ENCODE measurements at places on chromosomes 12 and 14. TPM values are rescaled to one million over a fixed set of nuclear protein-coding genes. Genes with fewer than 3 reads are reported as not detected.
A peak's percentile ranks its signal among the peaks of the same experiment; 100 is the strongest.

Gene PCK2
- 110 TPM for total RNA-seq

Gene MMP19
- total RNA-seq = not detected

- no peak overlapping the region for H3K4me3 ChIP-seq
- peaks cover 4% of the 10 kb centered on the region for H3K36me3 ChIP-seq
- DNase-seq = no peak
- no peaks in the 10 kb centered on the region for H3K4me1 ChIP-seq
- no peak overlapping the region for H3K27ac ChIP-seq
- H3K27me3 ChIP-seq = no peaks in the 10 kb centered on the region
These were observed 14.7 kb upstream of the BEGAIN start for GRCh38 chr14:100601914-100602313.

DNA sequence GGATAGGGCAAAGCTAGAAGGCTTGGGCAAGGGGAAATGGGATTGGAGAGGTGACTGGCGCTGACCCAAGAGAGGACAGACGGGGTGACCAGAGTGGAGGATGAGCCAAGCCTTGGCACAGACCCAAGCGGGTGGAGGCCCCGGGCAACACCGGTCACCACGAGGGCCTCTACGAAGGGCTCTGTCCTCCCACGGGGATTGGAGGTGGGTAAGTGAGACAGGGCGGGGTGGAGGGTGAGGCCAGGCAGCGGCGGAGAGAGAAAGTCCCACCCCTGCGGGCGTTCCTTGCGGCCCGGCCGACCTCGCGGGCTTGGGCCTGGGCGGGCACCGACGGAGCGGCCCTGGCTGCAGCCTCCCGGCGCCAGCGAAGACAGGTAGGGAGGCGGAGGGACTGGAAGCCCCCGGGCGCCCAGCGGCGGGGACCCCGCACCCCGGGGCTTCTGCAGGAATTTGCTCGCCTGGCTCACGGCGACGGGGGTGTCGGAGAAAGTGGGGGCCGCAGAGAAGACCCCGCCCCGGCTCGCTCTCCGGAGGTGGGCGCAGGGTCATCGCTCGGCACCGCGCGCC is at the start of gene PAPLN:
PAPLN (plus strand) TSS at position 288 of the 567 bp plus-strand sequence. CDS start 2,273 bp downstream, outside the sequence.
- H3K4me3 ChIP-seq = peak within 1 kb of the TSS; percentile 40
- no peak for DNase-seq
- peaks cover 86% of the 10 kb centered on the region for H3K27me3 ChIP-seq
- peaks cover 2% of the 10 kb centered on the region for H3K36me3 ChIP-seq

DNA sequence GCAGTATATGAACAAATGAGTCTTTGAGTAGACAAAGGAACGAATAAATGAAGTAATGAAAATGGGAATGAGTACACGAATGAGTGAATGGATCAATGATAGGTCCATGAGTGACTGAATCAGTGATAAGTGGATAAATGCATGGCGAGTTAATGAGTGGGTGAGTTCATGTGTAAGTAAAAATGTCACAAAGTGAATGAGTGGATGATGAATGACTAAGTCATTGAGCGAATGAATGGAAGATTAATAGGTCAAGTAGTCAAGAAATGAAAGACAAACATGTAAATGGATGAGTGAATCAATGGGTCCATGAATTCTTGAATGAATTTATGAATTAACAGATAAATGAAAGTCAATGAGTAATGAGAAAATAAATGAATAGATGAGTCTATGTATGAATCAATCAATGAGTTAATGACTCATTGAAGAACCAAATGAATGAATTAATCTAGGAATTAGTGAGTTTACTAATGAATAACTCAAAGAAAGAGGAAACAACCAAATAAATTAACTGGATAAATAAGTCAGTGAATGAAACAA is 97.3 kb upstream of the RTL1 start:
- H3K27me3 ChIP-seq = peaks cover 36% of the 10 kb centered on the region
- H3K4me3 ChIP-seq = no peak overlapping the region
- no peak overlapping the region for H3K27ac ChIP-seq
- no peak for DNase-seq

DNA sequence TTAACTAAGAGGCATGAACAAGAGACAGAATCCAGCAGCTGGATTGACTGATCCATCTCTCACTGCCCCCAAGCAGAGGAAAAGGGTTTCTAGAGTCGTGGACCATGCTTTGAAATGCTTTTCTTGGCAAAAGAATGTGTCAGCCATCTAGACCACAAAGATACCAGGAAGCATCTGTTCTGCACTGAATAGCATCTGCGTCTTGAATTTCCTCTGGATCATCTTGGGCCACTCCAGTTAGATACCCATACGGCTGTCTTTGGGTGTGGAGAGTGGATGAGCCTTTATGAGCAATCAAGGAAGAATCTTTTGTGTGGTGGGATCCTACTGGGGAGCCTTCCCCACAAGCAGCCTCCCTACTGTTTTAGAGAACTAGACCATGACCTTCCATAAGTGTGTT is 16.0 kb upstream of the RFX4 start:
- H3K27ac ChIP-seq = no peak overlapping the region
- H3K4me1 ChIP-seq = no peaks in the 10 kb centered on the region
- no peaks in the 10 kb centered on the region for H3K36me3 ChIP-seq
- DNase-seq = no peak
- no peak overlapping the region for H3K4me3 ChIP-seq
- H3K27me3 ChIP-seq = peaks cover 45% of the 10 kb centered on the region

GRCh38 chr14:35378425-35379233 is 25.9 kb downstream of the NFKBIA start:
- H3K4me1 ChIP-seq = peaks cover 7% of the 10 kb centered on the region
- no peak overlapping the region for H3K27ac ChIP-seq
- H3K4me3 ChIP-seq = no peak overlapping the region
- no peak for DNase-seq
- no peaks in the 10 kb centered on the region for H3K36me3 ChIP-seq

- no peaks in the 10 kb centered on the region for H3K27me3 ChIP-seq
- H3K4me1 ChIP-seq = no peaks in the 10 kb centered on the region
- no peak for DNase-seq
- H3K27ac ChIP-seq = no peak overlapping the region
These were observed 673.0 kb upstream of the FLRT2 start for GRCh38 chr14:84856751-84857534.

DNA sequence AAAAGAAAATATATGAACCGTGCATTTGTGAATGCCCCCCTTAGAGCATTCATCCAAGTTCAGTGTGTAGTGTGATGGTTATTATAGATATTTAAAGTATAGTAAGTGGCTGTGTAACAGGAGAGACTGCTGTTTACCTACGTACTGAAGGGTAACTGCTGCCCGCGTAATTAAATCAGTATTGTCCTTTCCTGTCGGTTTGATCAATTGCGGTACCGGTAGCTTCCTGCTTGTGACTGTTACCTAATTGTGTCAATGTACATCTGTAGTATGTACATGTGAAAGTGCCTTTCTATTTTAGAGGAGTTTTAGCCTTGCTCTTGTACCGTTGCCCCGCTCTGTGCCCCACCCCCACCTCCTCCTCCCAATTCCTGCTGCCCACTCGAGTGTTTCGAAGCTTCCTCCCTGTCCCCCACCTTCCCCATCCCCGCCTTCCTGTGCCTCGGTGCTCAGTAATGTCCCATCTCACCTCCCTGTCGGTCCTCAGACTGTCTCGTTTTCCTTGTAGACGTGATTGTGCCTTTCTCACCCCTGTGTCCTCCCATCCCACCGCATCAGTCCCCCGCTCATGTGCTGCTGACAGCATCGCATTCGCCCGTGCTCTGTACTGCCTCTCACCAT is 75.0 kb downstream of the KICS2 start:
- H3K27ac ChIP-seq = no peak overlapping the region
- peaks cover 4% of the 10 kb centered on the region for H3K36me3 ChIP-seq
- no peak for DNase-seq
- H3K4me1 ChIP-seq = peaks cover 5% of the 10 kb centered on the region
- no peaks in the 10 kb centered on the region for H3K27me3 ChIP-seq

DNA sequence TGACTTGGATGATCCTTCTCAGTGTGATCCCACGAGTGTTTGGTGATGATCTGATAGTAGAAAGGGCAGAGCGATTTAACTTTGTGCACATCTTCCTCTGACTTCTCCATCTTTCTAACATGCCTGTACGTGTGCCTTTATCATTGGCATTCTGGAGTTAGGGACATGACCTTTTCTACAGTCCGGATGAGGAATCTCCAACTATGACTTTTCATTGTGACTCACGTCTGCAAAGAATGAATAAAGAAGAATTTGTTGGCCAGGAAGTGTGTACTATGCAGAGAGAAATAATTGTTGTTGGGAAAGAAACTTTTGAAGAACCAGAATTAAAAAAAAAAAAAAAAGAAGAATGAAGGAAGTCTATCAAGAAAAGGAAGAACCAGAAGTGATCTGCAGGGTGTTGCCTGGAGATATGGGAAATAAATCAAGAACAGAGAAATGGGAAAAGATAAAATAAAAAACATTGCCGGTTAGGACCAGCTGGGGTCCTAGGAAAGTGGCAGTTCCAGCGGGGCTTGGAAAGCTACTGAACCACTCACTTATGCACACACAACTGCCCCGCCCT is 25.3 kb downstream of the PPFIBP1 start:
- H3K27me3 ChIP-seq = peaks cover 13% of the 10 kb centered on the region
- H3K36me3 ChIP-seq = peaks cover 4% of the 10 kb centered on the region
- no peak overlapping the region for H3K27ac ChIP-seq
- peaks cover 18% of the 10 kb centered on the region for H3K4me1 ChIP-seq
- no peak overlapping the region for H3K4me3 ChIP-seq

- no peak overlapping the region for H3K4me3 ChIP-seq
- no peaks in the 10 kb centered on the region for H3K36me3 ChIP-seq
- H3K4me1 ChIP-seq = no peaks in the 10 kb centered on the region
- H3K27ac ChIP-seq = no peak overlapping the region
- H3K27me3 ChIP-seq = peaks cover 1% of the 10 kb centered on the region
These were observed 10.2 kb upstream of the OR11G2 start for GRCh38 chr14:20180486-20180885.

DNA sequence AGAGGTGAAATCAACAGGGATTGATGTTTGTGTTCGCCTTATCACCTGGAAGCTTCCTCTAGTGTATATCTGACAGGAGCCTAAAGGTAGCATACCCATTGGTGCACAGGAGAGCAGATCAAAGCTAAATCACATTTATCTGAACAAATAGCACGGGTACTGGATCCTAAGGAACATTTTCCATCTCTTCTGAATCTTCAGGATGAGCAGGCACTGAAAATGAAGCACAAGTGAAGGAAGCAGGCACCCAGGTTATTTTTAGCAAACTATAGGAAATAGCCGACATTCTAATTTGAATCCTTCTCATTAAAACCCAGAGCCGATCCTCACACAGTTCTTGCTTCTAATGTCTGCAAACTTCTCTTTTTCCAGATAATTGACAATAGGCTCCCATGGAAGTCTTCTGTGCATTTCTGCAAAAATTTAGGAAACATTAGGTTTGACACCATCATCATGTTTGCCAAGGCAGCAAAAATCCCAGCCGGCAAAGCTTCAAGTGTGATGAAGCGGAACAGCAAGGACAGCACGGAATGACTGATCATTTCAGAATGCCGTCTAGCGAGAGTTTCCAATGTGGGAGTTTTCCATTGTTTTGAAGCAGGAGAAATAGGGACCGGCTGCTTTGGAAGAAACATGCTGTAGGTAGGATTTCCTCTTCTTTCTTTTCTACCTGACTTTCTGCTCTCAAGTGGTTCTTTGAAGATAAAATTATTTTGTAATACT is 24.3 kb upstream of the RGS6 start:
- no peak overlapping the region for H3K27ac ChIP-seq
- no peak for DNase-seq
- peaks cover 34% of the 10 kb centered on the region for H3K27me3 ChIP-seq

- peaks cover 11% of the 10 kb centered on the region for H3K36me3 ChIP-seq
- no peaks in the 10 kb centered on the region for H3K27me3 ChIP-seq
- no peak for DNase-seq
- no peak overlapping the region for H3K27ac ChIP-seq
- H3K4me3 ChIP-seq = no peak overlapping the region
These were observed 449.6 kb downstream of the TMEM117 start for GRCh38 chr12:44285321-44285960.

DNA sequence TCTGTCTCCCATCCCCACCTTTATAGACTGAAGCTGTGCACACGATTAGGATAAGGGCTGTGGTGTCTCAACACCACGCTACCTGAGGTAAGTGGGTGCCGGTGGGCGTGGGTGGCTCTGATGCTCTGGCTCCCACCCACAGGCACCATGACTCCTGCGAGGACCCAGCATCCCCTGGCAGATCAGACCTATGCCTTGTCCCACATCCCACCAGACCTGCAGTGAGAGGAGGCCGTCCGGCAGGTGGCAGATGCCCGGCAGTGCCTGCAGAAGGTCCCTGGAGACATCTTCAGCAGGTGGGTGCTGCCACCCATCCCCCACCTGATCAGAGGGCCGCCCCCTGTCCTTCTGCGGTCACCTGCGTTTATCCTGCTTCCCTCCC is 104.4 kb upstream of the PRB2 start:
- H3K4me1 ChIP-seq = peaks cover 4% of the 10 kb centered on the region
- no peak overlapping the region for H3K4me3 ChIP-seq

DNA sequence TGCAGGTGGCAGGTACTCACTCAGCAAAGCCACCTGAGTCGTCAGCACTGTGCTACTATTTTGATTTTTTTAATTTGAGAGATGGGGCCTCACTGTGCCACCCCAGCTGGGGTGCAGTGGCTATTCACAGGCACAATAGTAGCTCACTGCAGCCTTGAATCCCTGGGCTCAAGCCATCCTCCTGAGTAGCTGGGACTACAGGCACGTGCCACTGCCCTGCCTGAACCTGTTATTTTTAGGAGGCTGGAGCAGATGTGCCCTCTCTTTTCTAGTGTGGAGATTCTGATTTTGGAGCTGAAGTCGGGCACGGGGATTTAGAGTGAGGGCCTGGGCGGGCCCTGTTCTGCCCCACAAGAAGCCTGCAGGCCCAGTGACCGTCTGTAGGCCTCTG is 17.3 kb downstream of the SLC25A47 start:
- peaks cover 58% of the 10 kb centered on the region for H3K36me3 ChIP-seq
- peaks cover 16% of the 10 kb centered on the region for H3K4me1 ChIP-seq
- peak overlapping the region; percentile 69 for H3K27ac ChIP-seq

DNA sequence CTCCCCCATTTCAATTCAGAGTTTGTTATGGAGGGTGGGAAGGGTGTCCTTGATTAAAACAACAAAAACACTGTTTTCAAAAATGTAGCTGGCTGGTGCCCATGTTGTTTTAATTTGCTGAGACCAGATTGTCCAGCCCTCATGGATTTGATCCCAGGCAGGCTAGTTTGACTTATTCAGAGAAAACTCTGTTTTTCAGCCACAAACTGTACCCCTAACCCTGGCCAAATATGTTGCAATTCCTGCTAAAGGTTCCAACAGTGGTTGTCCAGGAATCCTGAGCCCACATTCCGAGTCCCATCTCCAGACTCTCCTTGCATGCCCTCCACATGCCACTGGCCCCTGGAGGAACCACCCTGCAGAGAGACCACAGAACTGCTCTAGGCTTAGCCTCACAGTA is 36.0 kb downstream of the MAP1LC3B2 start:
- no peak for DNase-seq
- H3K27ac ChIP-seq = no peak overlapping the region
- no peaks in the 10 kb centered on the region for H3K27me3 ChIP-seq
- no peak overlapping the region for H3K4me3 ChIP-seq
- H3K4me1 ChIP-seq = peaks cover 27% of the 10 kb centered on the region
- no peaks in the 10 kb centered on the region for H3K36me3 ChIP-seq

Measured in activated naive CD8-positive, alpha-beta T cell treated with anti-CD3 and anti-CD28 coated beads for 36 hours (primary cell).